ENCODE measurements at places on chromosomes 11 and 22. TPM values are rescaled to one million over a fixed set of nuclear protein-coding genes. Genes with fewer than 3 reads are reported as not detected.

Gene NFAM1
- total RNA-seq: not detected

Gene EWSR1
- total RNA-seq: 326 TPM

Gene C11orf91
- total RNA-seq: 0.54 TPM

Gene WT1
- total RNA-seq: not detected

Gene RFPL1
- total RNA-seq: not detected

Gene TOLLIP
- 40.9 TPM for total RNA-seq

Gene BAIAP2L2
- total RNA-seq: 0.60 TPM

Gene RAG2
- total RNA-seq: not detected
